ENCODE measurements at places on chromosomes 2 and 18.

GRCh38 chr18:26052505-26052904, 37.9 kb downstream of the SS18 start:
- DNase-seq: no peak

DNA sequence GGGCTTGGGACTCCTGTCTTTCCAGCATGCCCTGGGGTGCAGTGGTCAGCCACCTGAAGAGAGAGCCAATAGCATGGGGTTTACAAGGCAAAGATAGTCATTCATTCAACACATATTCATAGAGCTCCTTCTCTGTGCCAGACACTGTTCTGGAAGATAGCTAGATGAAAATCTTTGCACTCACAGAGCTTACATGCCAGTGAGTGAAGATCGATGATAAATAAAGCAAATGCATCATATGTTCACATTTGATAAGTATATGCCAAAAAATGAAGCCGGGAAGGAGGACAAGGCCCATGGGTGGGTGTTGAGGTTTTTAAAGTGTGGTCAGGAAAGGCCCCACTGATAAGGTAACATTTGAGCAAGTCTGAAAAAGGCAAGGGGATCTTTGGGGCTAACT, 130.8 kb upstream of the CDCA7 start:
- no peak for DNase-seq

DNA sequence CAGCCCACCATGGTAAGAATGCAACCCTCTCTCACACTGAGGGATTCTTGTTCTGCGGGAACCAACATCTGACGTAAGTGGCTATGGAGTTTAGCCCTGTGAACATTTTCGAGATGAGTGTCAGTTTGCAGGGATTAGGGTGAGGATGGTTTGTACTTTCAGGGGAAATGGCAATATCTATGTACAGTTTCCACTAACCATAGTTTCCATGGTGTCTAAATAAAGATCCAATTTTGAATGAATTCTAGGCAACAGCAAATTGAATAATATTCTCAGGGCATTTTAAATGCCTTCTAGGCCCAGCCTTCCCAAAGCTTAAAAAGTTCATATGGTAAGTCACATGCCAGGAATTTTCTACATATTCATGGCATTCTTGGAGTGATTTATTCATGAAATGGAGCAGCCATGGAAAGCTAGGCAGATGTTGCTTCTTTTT, 105.4 kb upstream of the MMADHC start:
- DNase-seq: no peak

DNA sequence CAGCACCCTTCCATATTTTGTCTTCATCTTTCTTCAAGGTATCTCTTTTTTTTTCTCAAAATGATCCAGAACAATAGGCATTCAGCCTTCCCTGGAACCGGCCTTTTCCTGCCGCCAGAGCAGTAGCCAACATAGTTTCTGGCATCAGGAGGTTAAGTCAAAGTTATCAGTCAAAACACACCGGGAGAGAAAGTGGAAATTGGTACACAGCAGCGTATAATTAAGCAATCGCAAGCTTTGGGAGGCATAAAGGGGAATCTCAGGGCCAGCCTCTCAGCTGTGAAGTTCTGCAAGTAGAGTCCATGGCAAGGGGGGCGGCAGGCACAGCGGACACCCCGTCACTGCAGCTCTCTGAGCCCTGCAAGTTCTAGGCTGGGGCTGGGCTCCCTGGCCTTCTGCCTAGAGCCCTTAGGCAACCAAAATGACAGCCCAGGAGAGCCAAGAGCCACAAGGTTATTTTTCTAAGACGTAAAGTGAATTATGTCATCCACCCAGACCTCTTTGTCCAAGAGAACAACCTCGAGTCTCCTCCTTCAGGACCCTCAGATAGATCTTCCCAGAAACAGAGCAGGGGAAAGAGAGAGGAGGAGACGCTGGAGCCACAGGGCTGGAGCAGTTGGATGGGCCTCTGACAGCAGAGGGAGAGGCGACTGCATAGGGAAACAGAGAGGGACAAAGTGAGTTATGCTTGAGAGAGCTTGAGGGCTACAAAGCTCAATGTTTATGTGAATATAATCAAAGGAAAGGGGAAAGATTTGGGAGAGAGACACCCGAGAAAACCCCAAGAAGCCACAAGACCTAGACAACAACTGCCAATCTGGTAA, 114.7 kb downstream of the BCL2L11 start:
- no peak for DNase-seq

- no peak for DNase-seq
Observed at GRCh38 chr2:240593026-240593702, 6.6 kb downstream of the CAPN10 start.

DNA sequence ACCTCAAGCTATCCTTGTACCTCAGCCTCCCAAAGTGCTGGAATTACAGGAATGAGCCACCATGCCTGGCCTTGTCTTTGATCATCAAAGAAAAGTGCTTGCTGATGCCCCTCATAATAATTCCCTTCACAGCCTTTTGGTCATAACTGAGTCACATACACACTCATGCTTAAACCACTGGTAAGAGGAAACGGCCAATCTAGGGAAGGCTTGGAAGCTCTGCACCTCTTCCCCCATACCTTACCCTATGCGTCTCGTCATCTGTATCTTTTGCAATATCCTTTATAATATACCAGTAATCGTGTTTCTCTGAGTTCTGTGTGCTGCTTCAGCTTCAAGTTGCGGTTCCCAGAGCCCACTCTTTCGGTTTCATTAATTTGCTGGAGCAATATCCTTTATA, 4.8 kb upstream of the RNF138 start:
- DNase-seq: no peak
